ENCODE measurements at places on chromosomes 3 and 15.

GRCh38 chr3:72567474-72567873 lies 280.8 kb downstream of the SHQ1 start:
- DNase-seq, result no peak

GRCh38 chr15:58505581-58505980 lies 73.8 kb downstream of the LIPC start:
- DNase-seq, result no peak

DNA sequence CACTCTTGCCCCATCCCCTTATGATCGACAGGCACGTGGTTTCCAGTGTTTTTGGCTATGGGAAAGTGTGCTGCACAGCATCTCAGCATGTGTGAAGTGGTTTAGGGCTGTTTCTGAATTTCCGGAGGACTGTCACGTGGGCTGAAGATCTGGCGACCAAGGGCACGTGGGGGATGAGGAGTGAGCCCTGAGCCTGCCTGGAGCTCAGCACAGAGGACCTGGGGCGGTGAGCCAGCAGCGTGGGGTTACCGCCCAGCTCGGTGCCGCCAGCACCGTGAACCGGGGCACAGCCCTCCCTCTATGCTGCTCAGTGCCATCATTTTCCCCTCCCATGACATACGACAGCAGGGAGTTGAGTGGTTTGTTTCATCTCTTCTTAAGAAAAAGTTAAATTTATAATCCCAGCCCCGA lies 150.2 kb downstream of the DNAJB8 start:
- DNase-seq, result peak; percentile 82

GRCh38 chr3:55296030-55296429 lies 191.1 kb downstream of the WNT5A start:
- DNase-seq, result no peak

DNA sequence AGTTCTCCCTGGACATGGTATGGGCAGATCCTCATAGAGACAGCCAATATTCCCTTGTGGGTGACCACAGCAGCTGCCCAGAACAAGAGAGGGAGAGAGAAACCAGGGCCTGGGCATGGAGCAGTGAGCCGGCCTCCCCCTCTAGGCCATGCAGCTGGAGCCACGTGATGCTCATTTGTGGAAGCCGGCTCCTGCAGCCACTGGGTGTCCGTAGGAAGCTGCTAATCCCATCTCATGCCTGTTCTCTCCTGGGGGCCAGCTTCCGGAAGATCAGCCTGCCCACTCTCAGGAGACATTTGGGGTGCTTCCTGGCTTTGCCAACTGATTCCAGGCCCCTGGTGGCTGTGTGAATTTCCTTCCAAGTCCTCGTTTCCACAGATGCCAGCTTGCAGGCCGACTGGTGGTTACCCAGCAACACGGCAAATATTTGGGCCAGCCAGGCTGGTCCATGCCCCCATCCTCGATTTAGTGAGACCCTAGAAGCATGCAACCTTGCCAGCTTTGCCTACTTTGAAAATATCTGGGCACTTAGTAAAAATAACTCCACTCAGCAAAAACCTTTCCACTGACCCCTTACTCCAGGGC lies 55.3 kb downstream of the LINGO1 start:
- DNase-seq, result no peak

DNA sequence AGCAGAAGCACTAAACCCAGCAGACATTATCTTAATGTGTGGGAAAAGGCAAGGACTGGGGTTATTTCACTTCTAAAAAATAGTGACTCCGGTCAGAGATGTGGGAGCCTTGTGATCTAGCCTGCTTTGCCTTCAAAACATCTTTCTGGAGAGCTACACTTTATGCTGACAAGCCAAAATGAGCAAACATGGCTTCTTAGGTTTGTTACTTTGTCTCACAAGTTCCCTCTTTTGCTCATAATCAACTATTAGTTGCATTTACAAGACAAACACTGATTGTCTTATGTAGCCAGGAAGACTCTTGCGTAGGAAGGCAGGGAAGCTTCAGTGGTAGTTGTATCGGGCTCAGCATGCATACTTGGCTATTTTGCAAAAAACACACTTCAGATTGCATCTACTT lies 129.2 kb downstream of the NUP210 start:
- no peak for DNase-seq

DNA sequence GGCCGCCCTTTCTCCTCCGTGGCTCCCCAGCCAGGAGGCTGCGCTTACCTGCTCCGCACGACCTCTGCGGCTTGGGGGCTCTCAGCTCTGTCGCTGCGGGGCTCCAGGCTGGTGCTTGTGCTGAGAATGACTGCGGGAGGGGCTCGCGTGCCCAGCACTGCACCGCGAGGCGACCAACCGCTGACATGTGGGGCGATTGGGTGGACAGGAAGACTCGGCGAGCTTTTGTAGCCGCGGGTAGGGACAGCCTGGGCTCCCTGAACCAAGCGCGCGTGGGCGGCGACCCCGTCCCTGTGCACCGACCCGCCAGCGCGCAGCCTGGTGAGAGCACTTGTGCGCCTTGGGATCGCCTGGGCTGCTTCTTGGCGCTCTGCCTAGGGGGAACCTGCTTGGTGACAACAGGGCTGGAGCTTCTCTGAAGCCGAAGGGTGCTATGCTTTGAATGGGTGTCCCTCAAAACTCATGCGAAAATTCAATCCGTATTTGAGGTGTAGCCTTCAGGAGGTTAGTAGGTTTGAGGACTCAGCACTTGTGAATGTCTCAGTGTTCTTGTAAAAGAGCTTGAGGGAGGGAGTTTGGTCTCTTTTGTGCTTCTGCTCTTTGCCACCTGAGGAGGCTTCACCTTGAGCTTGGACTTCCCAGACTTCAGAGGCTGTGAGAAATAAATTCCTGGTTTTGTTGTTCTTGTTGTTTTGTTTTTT lies 50.4 kb downstream of the IL12A start:
- DNase-seq, result no peak

DNA sequence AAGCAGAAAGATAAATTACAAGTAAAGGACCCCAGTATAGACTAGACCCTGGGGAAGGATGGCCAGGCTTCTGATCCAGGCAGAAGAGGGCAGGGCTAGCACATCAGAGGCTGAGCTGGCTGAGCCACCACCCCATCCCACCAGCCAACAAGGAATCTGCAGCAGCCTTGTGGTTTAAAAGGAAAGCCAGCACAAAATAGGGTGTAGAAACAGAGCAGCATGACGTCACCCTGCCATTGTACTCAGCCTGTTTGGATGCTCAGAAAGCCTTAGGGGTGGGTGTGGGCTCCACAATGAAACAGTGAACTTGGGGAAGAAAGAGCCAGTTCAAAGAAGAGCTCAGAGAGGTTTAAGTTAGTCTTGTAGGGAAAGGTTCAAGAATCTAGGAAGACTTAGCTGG lies 28.2 kb downstream of the DUOX1 start:
- DNase-seq, result no peak

DNA sequence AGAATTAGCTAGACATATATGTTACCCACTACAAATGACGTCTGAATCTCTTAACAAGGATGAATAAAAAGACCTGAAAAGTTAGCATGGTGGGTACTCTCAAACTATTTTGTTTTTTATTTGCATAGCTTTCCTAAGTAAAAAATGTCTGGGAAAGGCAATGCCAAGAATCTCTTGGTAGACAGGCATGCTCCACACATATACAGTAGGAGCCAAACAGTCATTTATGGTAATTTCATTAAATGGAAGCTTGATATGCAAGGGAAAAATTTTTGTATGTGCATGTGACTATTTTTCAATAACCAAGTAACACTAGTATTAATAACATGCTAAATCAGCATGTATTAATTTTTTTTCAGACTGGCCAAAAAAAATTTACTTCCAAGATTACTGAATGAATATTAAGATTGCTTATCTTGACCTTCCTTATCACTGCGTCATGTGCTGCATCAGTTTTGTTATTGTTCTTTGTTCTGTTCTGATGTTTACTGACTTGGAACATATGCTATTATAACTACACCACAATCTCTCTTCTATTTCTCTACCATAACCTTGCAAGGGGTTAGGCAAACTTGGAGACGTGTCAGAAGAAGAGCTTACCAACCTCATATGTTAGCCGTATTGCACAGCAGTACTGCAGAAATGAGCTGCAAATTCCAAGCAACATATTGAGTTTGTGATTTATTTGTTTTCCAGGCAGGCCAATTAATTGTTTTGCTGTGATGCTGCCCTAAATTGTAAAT lies 255.3 kb downstream of the RBMS3 start:
- no peak for DNase-seq

DNA sequence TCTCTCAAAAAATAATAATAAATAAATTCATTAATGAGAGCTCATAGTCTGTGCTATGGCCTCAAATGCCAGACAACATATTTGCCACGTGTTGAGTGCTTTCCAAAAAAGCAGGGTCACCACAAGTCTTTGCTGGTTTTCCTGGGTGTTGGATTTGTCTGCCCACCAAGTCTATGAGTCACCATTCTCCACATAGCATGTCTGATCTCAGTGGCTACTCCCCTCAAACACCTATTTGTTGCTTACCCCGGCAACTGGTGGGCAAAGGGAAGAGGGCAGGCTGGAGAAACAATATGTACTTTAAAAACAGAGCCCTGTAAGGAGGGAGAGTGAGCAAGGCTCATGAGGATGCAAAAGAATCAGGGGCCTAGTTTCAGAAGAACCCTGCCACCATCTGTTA lies 120.0 kb upstream of the ARRDC4 start:
- DNase-seq, result no peak

DNA sequence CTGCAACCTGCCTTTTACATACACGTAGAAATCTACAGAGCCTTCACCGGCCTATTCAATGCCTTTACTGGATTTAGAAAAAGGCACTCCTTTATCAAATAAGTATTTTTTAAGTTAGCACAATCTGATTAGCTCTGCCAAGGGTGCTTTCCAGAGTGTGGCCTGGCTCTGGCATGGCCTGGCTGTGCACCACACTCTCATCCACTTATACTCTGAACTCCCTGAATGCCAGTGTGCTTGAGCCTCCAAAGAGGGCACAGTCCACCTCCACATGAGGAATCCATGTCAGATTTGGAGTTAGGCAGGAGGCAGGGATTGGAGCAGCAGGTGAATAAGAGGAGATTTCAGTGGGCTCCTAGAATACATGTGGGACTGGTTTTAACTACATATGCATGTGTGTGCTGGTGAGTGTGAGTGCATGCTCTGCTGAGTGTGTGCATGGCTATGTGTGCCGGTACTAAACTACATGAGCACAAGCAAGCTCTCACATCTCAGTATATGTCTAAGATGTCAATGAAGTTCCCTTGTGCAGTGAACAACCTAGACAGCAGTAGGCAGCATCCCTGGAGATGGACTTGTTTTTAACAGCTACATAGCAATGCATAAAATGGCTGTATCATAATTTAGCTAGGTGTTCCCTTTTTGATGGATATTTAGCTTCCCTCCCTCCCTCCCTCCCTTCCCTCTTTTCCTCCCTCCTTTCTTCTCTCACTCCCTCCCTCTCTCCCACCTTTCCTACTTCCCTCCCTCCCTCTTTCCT lies 17.8 kb upstream of the ZFAND6 start:
- DNase-seq, result no peak

- DNase-seq, result no peak
Measured at GRCh38 chr3:28940994-28941393, 339.9 kb upstream of the RBMS3 start.

- DNase-seq, result no peak
Measured at GRCh38 chr3:37139567-37140052, 34.8 kb downstream of the LRRFIP2 start.

DNA sequence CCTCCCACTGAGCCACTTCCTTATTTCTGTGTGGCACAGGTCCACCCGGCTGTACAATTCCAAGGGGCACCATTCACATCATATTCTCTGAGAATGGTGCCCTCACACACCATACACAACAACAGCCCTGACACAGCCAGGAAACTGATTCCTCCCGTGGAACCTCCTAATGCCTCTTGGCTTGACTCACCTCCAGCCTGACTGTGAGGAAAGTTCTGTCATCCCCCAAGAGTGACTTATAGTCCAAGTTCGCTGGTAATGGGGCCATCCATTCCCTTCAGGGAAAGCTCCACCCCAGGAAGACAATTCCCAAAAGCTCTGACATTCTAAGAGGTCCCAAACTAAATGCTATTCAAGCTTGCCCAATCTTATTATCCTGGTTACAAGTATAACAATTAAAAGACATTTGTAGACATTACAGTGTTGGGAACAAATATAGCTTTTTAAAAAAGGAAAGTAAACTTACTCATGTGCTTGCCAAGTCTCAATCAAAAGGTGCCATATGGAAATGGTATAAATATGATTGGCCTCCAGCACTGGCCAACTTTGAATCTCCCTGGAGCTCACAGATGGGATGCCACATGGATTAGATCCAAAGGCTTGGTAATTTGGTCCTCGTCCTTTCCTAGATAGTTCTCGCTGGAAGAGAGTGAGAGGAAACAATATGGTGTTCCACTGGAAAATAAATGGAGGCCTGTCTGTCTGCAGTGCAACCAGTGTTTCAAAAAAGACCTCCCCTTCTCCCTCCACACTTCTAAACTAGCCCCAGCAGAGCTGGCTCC lies 56.3 kb upstream of the PSMD6 start:
- DNase-seq, result no peak

GRCh38 chr3:117874028-117874690 lies 1160.5 kb downstream of the IGSF11 start:
- no peak for DNase-seq

DNA sequence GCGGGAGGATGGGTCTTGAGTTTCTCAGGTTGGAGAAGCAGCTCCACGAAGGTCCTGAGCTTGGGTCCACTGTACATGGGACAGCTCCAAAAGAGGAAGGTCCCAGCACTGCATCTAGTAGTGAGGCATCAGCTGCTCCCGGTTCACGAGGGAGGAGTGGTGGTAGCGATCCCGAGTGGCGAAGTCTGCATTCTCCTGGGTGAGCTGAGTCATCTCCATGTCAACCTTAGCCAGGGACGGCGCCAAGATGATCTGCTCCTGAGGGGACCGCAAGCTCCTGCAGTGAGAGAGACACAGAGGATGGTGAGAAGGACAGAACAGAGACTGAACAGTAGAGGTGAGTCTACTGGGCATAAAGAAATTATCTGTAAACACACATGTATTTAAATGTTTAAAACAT lies 28.0 kb upstream of the HEG1 start:
- DNase-seq, result no peak

DNA sequence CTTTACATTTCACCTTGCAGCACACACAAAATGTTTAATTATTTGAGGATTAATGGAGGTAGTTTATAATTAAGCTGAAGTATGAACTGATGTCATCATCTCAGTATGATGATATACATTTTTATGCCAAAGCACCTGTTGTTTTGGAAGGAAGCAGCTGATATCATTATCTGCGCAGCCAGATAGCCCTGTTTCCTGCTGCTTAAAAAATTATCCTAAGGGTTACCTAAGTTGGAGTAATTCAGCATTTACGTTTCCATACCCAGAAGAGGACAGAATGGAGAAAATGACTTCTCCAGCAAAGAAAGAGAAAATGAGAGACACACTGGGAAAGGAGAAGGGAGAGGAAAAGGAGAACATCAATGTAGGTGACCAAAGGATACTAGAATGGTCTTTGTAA lies 370.3 kb upstream of the PLSCR5 start:
- DNase-seq, result no peak

- DNase-seq, result no peak
Measured at GRCh38 chr3:188775412-188775811, 396.4 kb upstream of the TPRG1 start.

- no peak for DNase-seq
Measured at GRCh38 chr15:55084216-55084615, 112.5 kb downstream of the RSL24D1 start.

GRCh38 chr3:191263365-191263764 lies 64.3 kb downstream of the OSTN start:
- DNase-seq, result no peak

All from CD4-positive, alpha-beta T cell treated with Interleukin-4 for 1 hour (primary cell).